ENCODE measurements at places on chromosomes 11 and 22.

DNA sequence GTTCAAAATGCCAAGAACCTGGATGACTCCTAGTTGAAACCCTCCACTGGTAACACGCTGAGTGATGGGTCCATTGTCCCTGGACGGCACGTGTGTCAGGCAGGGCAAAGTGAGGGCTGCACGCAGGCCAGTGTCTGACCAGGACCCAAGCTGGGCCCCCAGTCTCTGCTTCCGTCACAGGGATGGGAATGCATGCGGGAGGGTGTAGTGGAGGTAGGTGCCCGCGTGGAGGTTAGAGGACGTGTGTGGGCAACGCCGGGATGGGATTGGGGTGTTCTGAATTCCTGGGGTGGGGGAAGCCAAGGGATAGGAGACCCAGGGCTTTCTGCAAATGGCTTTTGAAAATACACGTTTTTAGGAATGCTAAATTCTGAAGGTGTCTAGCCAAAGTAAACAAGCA lies 943.3 kb downstream of the BRD1 start:
- DNase-seq = no peak

DNA sequence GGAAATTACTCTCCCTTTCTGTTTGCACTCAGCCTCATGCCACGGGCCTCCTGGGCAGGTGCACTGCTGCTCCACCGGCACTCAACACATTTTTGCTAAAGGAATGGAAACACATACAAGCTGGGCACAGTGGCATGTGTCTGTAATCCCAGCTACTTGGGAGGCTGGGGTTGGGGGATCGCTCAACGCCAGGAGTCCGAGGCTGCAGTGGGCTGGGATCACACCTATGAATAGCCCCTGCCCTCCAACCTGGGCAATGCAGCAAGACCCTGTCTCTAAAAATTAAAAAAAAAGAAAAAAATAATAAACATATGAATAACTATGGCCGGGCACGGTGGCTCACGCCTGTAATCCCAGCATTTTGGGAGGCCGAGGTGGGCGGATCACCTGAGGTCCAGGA lies 30.6 kb downstream of the RRP7A start:
- no peak for DNase-seq

DNA sequence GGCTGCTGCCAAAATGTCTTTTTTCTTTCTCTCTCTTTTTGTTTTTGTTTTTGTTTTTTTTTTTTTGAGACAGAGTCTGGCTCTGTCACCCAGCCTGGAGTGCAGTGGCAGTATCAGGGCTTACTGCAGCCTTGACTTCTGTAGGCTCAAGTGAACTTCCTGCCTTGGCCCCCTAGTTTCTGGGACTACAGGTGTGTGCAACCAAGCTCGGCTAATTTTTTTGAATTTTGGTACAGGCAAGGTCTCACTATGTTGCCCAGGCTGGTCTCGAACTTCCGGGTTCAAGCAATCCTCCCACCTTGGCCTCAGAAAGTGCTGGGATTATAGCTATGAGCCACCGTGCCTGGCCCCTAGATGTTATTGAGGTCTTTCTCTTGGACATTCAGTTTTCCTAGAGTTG lies 2.2 kb upstream of the DDX10 start:
- DNase-seq = no peak

GRCh38 chr22:49422701-49423100 lies 405.0 kb downstream of the BRD1 start:
- DNase-seq = no peak

GRCh38 chr11:121889186-121889585 lies 226.8 kb downstream of the BLID start:
- DNase-seq = no peak

DNA sequence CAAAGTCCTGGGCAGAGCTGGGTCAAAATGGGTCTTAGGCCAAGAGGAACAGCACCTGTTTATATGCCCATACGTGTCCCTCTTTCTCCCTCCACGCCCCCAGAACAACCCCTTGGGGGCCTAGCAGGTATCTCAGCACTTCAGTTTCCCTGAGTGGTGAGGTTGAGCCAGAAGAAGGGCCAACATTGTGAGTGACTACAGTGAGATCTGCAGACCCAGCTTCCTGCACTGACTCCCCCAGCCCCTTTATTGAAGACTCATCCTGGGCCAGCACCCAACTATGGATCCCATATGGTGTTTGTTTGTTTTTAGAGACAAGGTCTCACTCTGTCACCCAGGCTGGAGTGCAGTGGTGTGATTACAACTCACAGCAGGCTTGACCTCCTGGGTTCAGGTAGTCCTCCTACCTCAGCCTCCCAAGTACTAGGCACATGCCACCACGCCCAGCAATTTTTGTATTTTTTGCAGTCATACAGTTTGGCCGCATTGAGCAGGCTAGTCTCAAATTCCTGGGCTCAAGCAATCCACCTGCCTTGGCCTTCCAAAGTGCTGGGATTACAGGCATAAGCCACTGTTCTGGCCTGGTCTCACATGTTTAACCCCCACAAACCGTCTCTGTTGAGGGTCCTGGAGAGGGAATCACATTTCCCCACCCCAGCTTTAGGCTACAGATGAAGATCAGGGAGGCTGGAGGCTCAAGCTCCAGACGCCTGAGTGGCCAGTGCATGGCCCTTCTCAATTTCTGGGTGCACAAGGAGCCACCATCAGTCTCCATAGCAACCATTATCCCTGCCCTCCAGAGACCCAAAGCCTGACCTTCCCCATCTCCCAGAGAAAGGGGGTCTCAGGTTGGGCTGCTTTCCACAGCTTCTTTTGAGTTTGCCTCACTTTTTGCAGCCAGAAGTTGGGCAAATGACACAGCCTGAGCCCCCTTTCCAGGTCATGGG lies 1.7 kb upstream of the LARGE2 start:
- DNase-seq = no peak

DNA sequence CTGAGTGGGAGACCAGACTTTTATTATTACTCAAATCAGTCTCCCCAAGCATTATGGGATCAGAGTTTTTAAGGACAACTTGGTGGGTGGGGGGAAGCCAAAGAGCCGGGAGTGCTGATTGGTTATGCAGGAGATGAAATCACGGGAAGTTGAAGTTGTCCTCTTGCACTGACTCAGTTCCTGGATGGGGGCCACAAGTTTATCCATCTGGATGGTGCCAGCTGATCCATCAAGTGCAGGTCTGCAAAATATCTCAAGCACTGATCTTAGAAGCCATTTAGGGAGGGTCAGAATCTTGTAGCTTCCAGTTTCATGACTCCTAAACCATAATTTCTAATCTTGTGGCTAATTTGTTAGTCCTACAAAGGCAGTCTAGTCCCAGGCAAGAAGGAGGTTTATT lies 53.5 kb upstream of the LMO1 start:
- no peak for DNase-seq

GRCh38 chr11:19506816-19507486 lies 205.7 kb upstream of the NAV2 start:
- no peak for DNase-seq

DNA sequence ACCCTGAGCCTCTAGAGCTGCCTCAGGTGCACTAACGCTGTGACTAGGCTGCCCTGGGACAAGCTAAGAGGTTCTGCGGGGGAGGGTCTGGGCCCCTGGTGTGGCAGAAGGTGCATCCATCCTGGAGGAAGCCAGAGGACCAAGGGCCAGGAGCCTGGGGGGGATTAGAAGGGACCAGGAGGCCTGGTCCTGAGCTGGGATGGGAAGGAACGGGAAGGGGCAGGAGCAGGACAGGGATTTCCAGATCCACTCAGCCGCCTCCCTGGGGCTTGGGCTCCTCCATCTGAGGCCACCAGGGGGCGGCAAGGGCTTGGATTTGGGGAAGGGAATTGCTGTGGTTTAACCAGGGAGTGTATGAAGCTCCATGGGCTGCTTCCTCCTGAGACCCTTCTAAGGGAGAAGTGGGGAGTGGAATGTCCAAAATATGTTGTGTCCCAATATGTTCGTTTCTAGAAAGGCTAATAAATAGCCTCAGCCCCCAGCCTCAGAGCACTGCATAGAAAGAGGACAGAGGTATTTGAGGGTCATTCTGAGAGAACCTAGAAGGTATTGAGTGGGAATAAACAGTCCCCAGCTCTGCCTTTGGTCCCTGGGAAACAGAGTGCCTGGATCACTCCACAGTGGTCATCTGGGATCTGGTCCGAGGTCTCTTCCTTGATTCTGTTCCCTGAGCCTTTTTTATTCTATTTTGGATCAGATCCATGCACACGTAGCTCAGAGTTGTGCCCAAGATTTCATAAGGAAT lies 17.4 kb upstream of the PRAME start:
- no peak for DNase-seq

DNA sequence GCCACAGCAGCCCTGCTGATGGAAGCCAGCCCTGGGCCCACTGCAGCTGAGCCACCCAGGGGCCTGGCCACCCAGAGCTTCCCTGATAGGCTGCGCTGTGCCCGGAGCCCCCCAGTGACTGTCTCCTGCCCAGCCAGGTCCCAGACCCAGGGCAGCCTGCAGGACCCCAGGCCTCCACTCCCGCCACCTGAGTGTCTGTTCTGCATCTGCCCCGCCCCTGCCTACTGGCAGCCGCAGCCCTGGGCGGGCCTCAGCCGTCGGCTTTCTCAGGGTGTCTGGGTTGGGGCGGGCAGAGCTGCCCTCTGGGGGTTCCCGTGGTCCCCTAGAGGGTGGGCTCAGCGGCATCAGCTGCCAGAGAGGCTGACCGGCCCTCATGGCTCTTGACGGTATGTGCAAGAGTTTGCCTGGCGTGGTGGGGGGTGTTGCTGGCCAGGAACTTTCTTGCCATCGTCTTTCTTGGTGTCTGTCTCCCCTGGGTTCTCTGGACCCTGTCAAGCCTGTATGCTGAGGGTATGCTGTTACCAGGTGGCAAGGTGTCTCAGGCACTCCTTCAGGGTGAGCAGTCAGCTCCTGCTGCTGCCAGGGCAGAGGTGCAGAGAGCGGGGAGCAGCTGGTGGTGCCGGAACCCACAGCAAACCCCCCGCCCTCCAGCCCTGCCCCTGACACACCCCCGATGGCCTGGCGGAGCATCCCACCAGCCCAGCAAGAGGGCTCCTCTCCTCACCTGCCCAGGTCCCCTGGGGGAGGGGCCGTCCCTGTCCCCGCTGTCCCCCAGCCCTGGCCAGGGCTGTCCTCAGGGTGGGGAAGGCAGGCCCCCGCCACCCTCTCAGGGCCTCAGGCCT lies 12.2 kb upstream of the PIM3 start:
- no peak for DNase-seq

DNA sequence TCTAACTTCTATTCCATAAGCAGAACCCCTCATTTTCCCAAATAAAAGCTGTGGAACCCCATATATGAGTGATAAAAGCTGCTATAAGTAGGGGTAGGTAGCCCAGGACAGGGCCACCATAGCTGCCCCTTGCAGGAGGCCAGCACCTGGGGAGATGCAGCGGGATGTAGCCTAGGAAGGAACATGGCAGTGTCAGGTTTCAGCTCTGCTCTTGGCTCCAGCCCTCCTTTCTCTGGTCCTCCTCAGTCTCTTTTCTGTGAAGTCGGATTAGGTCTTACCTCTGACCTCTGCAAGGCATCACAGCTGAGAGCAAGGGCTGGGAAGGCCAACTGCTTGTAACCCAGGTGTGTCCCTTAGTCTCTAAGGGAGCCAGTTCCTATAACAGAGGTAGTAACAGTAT lies 135.6 kb downstream of the NAV2 start:
- DNase-seq = no peak

- DNase-seq = no peak
Measured at GRCh38 chr11:93652679-93653078, 8.8 kb upstream of the CEP295 start.

GRCh38 chr11:120089036-120090001 lies 48.6 kb downstream of the TRIM29 start:
- DNase-seq = no peak

GRCh38 chr11:267491-267994 lies 10.7 kb upstream of the NLRP6 start:
- no peak for DNase-seq

DNA sequence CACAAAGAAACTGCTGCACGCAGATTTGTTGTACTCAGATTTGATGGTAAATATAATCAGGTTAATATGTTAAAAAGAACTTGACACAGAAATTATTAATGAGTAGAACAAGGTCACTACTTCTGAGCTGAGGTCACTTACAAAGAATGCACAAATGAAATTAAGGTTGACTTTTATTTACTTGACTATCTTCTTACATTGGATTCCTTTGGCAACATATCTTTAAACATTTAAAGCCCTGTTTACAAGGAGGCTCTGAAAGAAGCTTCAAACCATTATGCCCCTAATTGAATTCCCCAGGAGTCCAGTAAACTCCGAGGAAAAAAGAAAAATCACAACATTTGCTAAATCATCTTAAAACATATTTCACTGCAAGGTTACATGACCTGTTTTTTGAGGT lies 245.5 kb downstream of the SOX6 start:
- DNase-seq = no peak

All from cortex of kidney (tissue), 1 donor.